ENCODE measurements at places on chromosomes 12 and 14.

DNA sequence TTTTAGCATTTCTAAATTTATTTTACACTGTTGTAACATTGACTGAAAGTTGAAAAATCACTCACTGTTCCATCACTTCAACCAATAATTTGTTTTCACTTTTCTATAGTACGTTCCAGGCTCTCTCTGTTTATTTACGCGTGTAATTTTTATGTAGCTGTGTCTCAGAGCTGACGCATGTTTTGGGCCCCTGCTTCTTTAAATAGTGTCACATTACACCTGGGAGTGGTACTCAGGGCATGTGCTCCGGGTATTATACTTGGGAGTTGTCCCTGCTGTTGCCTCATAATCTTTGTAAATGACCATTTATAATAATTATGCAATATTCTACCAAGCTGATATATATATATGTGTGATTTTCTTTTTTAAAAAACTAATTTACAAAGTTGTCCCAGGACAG, 132.8 kb upstream of the CPM start:
- no peak for DNase-seq

DNA sequence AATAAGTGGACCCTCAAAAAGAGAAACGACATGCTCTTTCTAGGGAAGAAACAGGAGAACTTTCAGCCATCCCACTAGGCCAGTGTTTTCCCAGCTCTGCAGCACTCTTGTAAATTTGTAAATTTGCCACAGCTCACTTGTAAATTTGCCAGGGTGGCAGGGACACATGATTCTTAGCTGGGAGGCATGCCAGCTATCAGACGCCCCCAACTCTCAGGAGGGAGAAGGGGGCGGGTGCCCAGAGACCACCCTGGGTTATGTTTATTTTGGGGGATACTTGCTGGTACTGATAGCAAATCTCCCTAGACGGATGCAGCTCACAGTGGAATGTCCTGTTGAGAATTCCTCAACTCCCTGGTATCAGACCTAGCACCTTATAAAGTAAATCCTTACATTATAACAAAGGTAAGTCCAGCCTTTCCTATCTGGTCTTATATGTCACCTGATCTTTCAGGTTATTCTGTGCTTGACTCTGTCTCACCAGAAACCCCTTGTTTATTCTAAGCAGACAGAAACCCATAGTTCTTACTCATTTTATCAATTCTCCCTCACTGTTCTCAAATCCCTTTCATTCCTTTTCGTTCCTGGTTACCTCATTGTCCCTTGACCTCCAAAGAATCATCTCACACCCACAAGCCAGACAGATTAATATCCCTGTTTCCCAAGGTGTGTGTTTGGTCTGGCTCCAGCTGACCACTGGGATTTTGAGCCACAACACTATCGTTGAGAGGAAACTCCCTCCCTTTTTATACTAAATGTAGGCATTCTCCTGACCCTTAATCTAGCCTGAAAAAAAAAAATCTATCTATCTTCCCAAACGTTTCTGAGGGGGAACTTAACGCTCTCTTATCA, 69.3 kb upstream of the HMGA2 start:
- no peak for DNase-seq

GRCh38 chr12:12681061-12681765, 14.8 kb downstream of the GPR19 start:
- no peak for DNase-seq

DNA sequence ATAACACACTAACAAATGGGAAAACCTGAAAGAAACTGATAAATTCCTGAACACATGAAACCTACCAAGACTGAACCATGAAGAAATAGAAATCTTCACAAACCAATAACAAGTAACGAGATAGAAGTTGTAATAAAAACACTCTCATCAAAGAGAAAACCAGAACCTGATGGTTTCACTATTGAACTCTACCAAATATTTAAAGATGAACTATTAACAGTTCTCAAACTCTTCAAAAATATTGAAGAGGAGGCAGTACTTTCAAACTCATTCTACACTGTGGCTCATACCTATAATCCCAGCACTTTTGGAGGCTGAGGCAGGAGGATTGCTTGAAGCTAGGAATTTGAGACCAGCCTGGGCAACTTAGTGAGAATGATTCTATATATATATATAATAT, 48.4 kb upstream of the TMTC2 start:
- no peak for DNase-seq

GRCh38 chr12:69998011-69998410, 173.0 kb downstream of the MYRFL start:
- no peak for DNase-seq

- no peak for DNase-seq
Measured at GRCh38 chr12:120207227-120207626, 6.3 kb upstream of the RPLP0 start.

DNA sequence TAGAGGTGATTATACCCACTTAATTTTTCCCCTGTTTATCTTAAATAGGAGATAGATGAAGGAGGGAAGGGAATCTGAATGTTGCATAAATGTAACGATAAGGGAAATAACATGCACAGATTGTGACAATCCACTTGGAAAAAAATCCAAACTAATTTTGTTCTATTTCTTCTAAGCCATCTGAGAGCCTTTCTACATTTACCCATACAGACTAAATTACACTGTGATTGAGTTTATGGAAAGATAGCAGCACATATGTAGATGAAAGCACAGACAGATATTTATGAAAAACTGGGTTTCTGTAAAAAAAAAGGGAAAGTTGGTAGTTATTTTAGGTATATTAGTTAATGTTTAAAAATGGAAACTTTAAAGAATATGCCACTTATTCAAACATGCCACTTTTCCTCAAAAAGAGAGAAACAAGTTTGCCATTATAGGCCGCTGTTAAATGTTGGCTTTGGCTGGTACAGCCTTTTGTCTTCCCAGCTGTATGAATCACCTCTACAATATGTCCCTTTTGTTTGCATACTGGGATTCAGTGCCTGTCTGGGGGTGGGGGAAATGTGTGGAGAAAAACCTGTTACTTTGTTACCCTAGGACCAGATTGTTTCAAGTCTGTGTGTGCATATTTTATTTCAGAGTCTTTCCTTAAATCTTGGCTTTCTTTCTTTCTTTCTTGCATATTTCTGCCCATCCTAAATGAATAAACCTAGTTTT, 470.2 kb upstream of the LMO3 start:
- no peak for DNase-seq

GRCh38 chr14:32980902-32981501, 42.3 kb downstream of the NPAS3 start:
- no peak for DNase-seq

DNA sequence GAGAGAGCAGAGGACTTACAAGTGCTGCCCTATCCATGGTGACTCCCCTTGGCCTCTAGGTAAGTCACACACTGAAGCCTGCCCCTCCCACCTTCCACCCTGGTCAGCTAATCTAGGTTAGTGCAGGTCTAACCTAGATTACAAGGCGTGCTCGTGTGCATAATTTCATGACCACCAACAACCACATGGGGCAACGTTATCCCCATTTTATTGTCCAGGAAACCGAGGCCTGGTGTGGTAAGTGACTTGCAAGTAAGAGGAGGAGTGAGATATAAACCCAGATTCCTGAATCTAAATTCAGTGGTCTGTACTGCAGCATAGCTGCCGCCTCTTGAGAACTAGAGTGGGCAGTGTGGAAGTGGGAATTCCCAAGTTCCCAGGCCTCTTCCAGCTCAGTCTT, 171.1 kb downstream of the DAD1 start:
- no peak for DNase-seq

DNA sequence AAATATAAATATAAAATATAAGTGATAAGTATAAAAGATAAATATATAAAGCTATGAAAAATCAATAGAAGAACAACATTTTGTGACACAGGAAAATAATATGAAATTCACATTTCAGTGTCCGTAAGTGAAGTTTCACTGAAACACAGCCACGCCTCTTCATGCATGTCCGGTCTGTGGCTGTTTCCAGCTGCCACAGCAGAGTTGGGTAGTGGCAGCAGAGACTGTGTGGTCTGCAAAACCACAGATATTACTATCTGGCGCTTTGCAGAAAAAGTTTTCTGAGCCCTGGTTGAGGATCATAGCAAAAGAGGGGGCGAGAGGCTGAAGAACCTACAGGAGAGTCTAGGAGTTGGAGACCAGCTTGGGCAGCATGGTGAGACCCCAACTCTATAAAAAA, 780 bp downstream of the SERPINA4 start:
- no peak for DNase-seq

DNA sequence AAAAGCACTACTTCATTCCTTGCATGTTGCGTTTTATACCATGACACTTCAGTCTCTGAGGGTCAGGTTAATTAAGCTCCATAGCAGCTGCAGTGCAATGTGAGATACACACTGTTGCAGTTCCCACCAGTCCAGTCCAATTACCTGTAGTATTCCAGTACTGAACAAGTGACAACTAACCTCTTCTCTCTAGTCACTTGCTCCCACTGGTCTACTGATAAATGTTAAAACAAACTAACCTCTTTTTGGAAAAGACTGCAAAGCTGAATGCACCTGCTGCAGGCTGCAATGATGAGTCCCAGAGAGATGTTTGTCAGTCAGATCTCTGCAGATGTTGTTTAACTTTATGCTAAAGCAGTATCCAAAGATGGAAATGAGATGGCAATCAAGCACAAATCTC, 7.9 kb downstream of the NOVA1 start:
- DNase-seq: no peak

DNA sequence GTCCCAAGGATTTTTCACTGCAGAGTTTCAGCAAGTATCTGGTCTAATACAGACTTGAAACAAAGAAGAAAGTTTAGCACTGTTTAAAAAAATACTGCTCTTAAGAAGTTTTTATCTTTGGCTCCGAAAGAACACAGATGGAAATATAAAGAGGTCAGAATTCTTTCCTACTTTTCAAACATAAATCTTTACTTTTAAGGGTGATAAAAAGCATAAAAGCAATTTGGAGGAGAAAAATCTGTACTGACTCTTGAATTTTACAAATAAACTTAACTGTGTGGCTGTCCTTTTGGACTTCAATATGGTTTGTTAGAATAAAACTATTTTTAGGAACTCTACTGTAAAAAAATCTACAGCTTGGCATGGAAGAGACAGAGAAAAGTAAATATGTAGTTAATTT, 27.6 kb upstream of the ISM2 start:
- no peak for DNase-seq

GRCh38 chr12:54286042-54287030, 5.8 kb downstream of the HNRNPA1 start:
- no peak for DNase-seq

DNA sequence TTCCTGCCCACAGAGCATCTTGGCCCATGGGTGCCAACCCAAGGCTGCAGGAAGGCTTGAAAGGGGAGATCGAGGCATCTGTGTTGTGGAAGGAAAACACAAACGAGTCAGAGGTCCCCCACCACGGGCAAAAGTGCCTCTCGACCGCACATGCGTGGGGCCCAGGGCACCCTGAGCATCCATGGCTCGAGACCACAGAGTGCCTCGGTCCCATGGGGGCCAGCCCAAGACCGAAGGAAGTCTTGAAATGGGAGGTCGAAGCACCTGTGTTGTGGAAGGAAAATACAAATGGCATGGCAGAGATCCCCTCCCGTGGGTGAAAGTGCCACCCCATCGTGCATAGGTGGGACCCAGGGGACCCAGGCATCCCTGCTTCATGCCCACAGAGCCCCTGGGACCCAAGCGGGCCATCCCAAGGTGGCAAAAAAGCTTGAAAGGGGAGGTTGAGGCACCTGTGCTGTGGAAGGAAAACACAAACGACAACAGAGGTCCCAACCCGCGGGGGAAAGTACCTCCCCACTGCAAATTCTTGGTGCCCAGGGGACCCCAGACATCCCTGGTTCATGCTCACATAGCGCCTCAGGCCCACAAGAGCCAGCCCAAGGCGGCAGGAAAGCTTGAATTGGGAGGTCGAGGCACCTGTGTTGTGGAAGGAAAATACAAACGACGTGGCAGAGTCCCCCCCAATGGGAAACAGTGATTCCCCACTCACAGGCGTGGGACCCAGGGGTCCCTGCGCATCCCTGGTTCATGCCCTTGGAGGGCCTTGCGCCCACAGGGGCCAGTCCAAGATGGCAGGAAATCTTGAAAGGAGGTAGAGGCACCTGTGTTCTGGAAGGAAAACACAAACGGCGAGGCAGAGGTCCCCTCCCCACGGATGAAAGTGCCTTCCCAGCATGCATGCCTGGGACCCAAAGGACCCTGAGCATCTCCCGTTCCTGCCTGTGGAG, 373.0 kb downstream of the ALG10 start:
- no peak for DNase-seq

DNA sequence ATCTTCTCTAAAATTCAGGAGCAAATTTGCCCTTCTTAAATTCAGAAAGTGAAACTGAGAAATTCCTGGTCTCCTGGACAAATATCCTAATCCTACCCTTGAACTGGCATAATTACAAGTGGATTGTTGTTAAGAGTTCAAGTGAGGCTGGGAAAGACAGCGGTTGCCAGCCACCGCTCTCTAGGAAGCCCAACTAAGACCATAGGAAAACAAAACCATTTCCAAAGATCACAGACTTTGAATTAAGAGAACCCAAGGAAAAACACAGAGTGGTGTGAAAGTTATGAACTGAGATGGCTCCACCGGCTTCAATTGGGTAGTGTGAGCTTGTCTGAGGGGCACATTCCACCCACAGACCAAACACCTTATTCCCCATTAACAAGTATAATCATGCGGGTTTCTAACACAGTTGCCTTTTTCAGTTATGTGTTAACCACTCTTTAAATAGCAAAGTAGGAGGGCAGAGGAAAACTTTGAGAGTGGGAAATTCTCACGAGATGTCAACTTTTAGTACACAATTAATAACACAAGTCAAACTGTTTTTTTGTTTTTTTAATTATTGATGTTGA, 1628.8 kb upstream of the SEL1L start:
- no peak for DNase-seq

- no peak for DNase-seq
Measured at GRCh38 chr12:25958428-25959070, at the start of gene RASSF8. TSS of gene RASSF8 (plus strand) at chr12:25958682. CDS start at chr12:26055344, 96,662 bp downstream.

DNA sequence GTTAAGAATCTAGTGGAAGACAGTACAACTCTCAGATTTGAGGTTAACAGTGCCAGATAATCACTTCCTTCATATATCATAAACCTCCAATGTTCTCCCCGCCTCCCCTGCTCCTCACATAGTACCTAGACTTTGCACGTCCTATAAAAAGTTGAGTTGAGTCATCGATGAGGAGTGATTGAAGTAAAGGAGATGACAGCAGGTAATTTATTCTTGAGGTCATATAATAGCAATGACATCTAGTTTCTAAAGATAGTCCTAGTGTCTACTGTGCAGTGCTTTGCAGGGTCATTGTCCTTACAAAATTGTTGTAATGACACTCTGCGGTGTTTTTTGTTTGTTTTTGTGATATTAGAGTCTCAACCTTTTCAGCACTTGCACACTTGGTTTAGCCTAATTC, 510.5 kb upstream of the LRFN5 start:
- no peak for DNase-seq

GRCh38 chr12:98578821-98579220, 14.7 kb upstream of the SLC25A3 start:
- no peak for DNase-seq

- DNase-seq: no peak
Measured at GRCh38 chr12:16155938-16156337, 121.5 kb downstream of the SLC15A5 start.

DNA sequence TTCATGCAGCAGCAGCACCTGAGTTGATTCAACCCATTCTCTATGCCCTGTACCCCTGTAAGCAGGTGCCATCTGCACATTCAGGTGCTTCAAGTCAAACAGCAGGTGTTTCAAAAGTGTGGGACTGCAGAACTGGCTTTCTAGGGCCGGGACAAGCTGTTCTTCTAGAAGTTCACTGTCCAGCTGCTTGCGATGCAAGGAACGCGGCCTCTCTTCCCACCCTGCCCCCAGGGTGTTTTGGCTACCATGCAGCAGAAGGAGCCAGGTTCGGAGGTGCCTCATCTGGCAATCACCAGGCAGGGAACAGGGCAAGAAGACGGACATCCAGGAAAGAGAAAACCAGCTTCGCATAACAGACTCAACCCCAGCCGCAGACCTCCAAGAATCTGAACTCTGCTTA, 35.2 kb downstream of the TMEM132D start:
- DNase-seq: no peak

Data from activated CD4-positive, CD25-positive, alpha-beta regulatory T cell (primary cell).